ENCODE measurements at places on chromosomes 12 and 14.
A peak's percentile ranks its signal among the peaks of the same experiment; 100 is the strongest.

GRCh38 chr12:88552610-88553079 is 27.6 kb downstream of the KITLG start:
- DNase-seq = no peak

DNA sequence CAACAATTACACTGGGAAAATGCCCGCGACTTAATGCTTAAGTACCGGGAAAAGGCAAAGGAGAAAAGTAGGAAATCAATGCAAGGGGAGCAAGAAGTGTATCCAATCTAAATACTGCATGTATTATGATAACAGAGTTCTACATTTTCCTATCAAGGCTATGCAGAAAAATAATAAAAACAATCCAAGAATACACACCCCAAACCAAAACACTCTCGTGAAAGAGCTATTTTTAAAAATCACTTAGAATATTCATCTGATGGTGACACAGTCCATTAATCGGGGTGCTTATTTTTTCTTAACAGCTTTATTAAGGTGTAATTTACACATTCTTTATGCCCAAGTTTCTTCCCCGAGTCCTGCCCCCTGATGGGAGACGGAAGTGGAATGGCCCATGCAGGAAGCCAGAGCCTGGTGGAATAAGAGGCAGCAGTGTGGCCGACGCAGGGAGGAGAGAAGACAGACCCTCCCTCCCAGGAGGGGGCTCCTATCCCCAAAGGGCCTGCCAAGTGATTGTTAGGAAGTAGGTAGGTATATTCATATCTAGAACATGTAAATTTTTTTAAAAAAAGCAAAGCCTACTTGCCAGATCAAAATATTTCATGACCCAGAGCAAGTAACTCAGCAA is 174.3 kb downstream of the FOXN3 start:
- DNase-seq = no peak

- no peak for DNase-seq
Measured at GRCh38 chr12:53044896-53045695, 4.8 kb upstream of the TNS2 start.

DNA sequence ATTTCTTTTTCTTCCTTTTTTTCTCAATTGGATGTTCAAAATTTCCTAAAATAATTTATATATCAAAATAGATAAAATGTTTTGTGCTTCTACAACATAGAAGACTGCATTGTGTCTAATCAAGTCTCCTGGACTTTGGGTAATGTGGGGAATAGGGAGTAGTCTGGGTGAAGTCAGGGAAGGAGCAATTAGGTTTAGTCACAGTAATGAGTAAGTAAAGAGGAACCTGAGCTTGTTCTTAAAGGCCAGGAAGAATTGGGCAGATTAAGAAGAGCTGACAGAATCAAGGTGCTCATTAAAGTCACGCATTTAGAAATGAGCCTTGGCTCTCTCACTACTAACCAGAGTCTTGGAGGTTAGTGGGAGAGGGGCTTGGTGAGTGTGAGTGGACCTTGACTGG is 233.3 kb upstream of the SSTR1 start:
- DNase-seq = no peak

- peak; percentile 68 for DNase-seq
Measured at GRCh38 chr14:102590667-102591099, 1.8 kb upstream of the RCOR1 start.

DNA sequence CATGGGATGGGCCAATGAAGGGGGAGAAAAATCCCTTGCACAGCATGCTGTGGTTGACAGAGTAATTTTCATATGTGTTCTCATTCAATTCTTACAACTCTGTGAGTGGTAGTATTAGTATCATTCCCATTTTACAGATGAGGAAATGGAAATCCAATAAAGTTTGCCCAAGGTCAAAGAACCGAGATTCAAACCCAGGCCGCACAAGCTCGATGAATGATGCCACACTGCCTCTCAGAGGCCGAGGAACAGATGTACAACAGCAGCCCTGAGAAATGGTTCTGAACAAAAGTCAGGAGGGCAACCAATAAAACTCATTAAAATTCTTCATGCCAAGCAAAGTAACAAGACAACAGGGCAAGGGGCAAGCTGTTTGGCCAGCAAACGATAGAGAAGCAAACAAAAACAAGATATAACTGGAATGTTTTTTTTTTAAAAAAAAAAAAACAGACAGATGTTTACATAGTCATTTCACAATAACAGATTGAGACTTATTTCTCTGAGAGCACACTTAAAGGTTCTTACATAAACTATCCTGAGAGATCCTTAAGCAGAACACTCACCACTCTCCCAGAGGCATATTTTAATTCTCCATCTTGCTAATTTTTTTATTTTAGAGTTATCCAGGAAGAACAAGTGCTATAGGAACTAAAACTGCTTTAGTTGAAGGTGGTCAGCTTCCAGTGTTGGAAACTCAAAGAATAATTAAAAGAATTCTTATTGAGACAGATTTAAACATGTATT is 85.8 kb downstream of the EXOC5 start:
- peak; percentile 39 for DNase-seq

DNA sequence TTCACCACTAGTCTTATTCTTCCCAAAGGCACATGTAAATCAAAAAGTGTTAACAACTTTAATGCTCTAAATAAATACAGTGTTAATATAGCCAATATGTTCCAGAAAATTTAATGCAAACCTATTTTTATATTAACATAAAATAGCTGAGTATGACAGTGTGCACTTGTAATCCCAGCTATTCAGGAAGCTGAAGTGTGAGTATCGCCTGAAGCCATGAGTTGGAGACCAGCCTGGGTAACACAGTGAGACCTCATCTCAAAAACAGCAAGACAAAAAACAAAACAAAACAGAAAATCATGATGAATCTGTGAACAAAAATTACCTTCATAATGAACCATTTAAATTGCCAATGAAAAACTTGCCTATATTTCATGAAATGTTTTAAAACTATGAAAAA is 798.9 kb downstream of the SLC6A15 start:
- DNase-seq = no peak

GRCh38 chr12:81819991-81820633 is 61.0 kb upstream of the PPFIA2 start:
- no peak for DNase-seq

DNA sequence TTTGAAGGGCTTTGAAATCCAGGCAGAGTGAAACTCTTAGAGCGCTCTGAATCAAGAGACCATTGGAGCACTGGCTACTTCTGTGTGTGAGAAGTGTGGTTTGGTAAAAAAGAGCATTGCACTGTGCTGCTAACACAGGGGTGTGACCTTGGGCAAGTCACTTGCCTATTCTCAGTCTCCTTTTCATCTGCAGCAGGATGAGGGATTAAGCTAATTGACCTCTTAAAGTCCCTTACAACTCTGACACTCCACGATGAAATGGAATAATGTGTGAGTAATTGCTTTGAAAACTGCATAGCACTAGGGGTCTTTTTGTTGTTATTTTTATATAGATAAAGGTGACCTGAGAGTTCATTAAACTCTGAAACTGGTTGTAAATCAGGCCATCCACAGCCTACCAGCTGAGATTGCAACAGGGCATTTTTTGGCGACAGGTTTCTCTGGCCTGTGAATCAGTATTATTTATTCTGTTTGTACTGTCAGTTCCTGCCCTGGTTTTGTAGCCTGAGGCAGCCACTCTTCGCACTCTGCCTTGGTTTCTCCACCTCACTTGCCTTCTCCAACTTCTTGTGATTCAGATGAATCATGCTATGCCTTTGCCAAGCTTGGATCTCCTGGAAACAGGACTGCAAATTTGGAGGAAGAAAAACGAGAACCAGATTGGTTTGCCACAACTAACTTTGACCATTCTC is 159.9 kb upstream of the PARP11 start:
- no peak for DNase-seq

GRCh38 chr12:52945389-52946232 is 3.3 kb upstream of the KRT18 start:
- DNase-seq = peak; percentile 40

DNA sequence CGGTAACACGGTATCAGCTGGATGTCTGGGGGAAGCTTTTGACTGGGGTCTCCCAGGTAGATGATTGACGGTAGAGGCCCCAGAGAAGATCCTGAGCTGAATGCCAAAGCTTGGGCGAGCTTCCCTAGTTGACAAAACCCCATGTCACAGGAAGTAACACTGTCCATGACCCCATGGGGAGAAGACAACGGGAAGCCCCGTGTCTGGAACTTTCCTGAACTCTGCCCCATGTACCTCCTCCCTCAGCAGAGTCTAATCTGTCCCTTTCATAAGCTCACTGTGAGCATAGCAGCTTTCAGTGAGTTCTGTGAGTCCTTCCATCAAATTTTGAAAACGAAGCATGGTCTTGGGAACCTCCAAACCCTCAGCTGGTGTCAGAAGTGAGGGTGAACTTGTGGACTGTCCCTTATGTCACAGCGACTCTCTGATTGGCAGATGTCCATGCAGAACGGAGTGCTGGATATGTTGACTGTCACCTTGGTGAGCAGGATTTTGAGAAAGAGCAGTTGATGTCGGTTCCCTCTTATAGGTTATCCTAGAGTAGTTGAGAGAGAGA is 29.7 kb upstream of the BEGAIN start:
- no peak for DNase-seq

GRCh38 chr14:65661865-65662264 is 249.3 kb downstream of the FUT8 start:
- DNase-seq = no peak

- DNase-seq = no peak
Measured at GRCh38 chr12:102120564-102120873, 536 bp downstream of the PARPBP start.

DNA sequence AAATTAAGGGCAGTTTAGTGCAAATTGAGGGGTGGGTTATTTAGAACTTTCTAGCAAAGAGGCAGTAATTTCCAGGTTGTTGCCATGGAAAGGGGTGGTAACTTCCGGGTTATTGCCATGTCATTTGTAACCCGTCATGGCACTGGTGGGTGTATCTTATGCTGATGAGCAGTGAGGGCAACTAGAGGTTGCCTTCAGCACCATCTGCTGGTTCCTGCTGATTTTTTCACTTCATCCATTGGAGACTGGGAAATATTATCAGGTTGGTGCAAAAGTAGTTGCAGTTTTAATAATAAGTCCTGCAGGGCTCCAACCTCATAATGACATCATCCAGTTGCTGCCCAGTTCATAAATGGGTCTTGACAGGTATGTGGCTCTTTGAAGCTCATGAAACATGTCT is 24.4 kb upstream of the SERPINA4 start:
- DNase-seq = peak; percentile 18

DNA sequence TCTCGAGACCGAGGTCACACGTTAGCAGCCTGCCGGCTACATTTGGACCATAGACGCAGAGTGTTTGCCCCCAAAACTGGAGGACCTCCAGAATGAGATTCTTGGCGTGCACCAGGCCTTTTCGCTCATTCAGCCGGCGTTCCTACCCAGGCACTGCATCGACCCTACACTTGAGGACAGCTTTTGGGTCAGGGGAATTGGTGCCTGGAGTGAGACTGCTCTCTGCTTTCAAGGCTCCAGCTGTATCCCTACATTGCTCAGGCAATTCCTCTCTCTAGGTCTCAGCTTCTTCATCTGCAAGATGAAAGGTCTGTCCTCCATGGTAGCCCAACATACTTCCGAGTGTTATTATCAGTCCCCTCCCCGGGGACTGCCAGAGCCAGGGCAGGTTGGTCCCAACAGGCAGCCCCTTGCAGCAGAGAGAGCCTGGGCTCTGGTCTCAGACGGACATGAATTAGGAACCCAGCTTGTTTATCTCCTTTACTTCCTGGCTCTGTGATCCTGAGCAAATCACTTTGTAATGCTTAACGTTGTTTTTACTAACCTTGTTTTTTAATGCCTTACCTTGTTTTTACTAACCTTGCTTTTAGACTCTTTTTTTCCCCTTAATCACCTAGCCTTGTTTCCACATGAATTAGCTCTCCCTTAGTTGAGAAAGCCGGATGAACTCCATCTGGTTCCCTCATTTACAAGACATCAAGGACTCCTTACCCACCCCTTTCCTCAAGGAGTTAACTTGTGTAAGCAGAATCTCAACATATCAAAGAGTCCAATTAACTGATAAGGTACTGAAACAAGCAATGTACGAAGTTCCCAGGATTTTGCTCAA is 892 bp downstream of the TCHP start:
- peak; percentile 19 for DNase-seq

GRCh38 chr12:54608769-54609168 is 20.3 kb upstream of the PPP1R1A start:
- no peak for DNase-seq

DNA sequence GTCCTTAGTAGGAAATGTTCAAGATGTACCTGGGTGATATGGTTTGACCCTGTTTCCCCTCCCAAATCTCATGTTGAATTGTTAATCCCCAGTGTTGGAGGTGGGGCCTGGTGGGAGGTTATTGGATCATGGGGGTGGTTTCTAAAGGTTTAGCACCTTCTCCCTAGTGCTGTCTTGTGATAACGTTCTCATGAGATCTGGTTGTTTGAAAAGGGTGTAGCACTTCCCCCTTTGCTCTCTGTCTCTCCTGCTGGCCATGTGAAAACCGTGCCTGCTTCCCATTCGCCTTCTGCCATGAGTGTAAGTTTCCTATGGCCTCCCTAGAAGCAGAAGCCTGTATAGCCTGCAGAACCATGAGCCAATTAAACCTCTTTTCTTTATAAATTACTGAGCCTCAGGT is 353.0 kb upstream of the SFSWAP start:
- no peak for DNase-seq

GRCh38 chr14:61518403-61518802 is 176.9 kb upstream of the HIF1A start:
- DNase-seq = no peak

DNA sequence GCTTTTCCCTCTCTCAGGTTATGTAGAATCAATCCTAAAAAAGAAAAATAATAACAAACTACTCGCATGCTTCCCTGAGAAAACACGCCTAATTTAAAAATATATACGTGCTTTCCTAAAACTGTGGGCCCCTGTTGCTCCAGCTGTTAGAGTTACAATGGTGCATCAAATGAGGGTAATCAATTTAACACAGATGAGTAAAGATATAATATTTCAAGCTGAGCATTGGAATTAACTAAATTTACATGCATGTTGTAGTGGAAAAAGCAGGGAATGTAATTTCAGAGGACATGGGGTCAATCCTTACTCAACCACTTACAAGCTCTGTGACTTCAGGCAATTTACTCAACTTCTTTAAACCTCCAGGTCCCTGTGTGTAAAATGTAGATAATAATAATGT is 22.4 kb upstream of the LGR5 start:
- no peak for DNase-seq

DNA sequence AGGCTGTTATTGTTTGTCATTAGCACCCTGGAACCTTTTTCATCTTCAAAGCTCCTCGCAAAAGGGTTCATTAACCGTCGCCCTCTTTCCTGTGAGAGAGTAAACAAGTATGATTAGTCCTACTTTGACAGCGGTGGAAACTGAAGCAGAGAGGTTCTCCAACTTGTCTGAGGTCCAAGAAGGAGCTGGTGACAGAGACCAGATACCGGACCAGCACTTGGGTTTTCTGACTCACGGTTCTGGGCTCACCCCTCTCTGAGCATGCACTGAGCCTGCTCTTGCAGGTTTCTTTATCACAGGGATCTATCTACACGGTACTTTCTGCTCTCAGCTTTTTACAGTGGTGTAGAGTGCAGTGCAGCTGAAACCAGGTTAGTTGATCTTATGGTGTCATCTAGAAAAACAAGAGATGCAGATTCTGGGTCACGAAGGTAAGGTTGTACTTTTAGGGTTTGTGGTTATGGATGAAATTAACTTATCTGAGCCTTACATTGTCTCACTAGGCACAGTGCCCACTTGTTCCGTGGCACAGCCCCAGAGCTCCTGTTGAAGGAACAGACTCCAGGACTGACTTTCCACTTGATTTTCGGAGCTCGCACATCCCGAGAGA is 62.1 kb downstream of the PPP2R5C start:
- DNase-seq = no peak

Data from ACHN (cell line).